ENCODE measurements at places on chromosomes 2 and 18.

DNA sequence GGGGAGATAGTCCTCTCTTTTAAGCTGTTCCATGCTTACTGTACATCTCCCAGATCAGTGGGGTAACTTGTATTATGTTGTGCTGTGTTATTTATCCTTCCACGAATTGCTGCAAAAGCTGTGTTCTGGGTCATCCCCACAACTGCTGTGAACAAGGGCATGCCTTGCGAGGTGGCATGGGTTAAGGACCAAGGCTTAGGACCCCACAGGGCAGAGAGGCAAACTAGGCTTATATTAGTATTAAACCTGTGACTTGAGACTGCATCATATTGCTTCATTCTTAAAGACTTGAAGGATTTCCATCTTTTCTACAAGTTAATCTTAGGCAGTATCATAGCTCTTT, 19.9 kb downstream of the RND3 start:
- no peak for DNase-seq

GRCh38 chr2:45018023-45018422, 8.8 kb upstream of the SIX2 start:
- no peak for DNase-seq

- peak; percentile 59 for DNase-seq
Observed at GRCh38 chr2:70078384-70078783, 8.9 kb upstream of the PCBP1 start.

DNA sequence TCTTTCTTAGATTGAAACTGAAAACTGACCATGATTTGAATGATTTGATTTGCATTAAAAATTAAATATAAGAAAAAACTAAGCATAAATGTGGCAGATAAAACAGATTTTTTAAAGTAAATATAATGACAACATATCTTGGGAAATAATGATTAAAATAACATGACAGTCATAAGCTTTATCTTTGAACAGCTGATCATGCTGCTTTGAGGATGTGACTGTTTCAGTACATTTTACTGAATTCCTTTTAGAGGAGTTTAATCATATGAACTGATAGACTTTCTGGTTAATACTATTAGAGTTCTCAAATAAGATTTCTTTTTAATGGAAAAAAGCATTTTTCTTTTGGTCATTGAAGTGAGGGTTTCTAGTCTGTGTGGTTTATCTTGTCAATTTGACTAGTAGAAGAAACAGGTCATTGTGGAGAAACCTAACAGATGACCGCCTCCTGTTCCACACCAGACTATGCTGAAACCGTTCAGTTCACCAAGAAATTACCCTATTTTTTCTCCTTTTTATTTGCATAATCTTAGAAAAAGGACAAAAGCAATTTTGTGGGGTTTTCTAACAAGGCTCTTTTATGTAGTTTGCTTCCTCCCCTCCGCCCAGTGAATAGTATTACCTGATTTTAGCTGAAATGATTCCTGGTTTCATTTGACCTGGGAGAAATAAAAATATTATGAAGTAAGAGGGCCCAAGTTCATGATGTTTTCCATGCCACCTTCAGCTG, 262.1 kb downstream of the PTGR3 start:
- no peak for DNase-seq

- no peak for DNase-seq
Observed at GRCh38 chr2:17223211-17223610, 295.0 kb downstream of the RAD51AP2 start.

GRCh38 chr2:130985206-130985780, 108.0 kb downstream of the FAM168B start:
- DNase-seq: peak; percentile 81
